ENCODE measurements at places on chromosomes 2 and 18.
A peak's percentile ranks its signal among the peaks of the same experiment; 100 is the strongest.

- no peak for DNase-seq
These were observed 144.5 kb downstream of the LAMA3 start for GRCh38 chr18:23833714-23834113.

DNA sequence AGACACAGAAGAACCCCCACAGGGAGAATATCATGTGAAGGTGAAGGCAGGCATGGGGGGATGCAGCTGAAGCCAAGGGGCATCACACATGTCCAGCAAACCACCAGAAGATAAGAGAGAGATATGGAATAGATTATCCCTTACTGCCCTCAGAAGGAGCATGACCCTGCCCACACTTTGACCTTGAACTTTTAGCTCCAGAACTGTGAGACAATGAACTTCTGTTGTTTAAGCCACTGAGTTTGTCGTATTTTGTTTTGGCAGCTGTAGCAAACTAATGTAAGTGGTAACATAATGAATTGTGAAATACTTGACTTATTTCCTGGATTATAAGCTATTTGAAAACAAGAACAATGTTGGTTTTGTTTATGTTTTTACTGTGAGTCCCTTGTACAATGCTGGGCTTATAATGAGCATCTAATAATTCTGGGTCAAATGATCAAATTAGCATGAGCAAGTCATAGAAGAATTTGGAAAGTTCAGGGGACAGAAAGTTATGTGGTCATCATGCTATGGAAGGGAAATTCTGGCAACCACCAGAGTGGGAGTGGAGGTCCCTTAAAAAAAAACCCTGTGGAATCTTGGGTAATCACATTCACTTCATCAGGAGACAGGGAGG lies 541.0 kb upstream of the KLHL29 start:
- DNase-seq: no peak

- DNase-seq: no peak
These were observed 768.3 kb downstream of the RNF144A start for GRCh38 chr2:7685342-7686015.

- DNase-seq: no peak
These were observed 44.9 kb downstream of the DYSF start for GRCh38 chr2:71498261-71498701.

- no peak for DNase-seq
These were observed 19.6 kb downstream of the NDUFAF7 start for GRCh38 chr2:37250869-37251740.

- no peak for DNase-seq
These were observed 16.2 kb upstream of the SCG2 start for GRCh38 chr2:223618172-223619035.

DNA sequence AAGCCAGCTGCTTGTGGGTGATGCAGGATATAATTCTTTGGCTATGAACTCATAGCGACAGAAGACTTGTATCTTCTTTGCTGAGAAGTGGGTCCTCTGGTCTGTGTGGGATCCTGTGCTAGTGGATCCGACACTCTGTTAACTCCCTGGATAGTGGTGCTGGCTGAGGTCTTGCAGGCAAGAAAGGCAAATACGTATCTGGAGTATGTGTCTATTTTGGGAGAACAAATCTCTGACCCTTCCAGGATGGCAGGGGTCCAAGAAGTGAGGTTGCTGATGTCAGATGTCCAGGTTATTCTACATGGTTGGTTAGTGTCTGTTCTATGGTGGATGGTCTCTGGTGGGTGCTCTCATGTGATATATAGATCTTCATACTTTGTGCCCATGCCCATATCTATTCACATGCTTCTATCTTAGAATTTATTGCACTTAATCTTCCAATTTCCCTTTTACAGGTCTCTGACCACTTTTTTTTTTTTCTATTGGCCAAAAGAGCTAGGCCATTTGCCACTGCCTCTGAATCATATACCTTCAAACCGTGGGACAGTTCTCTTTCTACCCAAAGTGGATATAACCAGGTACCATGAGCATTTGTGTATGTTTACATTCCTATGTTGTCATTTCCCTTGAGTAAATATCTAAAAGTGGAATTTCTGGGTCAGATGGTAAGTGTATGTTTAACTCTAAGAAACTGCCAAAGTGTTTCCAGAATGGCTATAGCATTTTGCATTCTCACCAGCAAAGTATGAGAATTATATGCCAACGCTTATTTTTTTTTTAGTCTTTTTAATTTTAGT lies 45.1 kb upstream of the RBMS1 start:
- no peak for DNase-seq

DNA sequence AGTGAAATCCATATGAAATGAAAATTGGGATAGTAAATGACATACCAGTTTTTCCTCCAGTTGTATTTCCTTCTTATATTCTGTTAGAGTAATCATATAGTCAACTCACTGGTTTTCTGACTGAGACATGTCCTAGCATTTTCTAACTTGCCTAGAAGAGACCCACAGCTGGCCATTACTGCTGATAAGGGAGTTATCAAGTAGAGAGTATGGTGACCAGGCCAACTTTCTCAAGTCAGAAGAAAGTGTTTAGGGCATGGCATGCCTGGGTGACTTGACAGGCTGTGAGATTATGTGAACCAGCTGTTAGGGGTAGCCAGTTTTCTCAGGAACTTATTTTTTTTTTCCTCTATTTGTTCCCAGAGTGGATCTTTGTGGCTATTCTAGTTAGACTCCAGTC lies 81.2 kb downstream of the GPD2 start:
- DNase-seq: no peak

GRCh38 chr2:10287761-10288160 lies 14.9 kb upstream of the HPCAL1 start:
- no peak for DNase-seq

- no peak for DNase-seq
These were observed 92.1 kb downstream of the CDH19 start for GRCh38 chr18:66511792-66512191.

- no peak for DNase-seq
These were observed 4.0 kb upstream of the FAM124B start for GRCh38 chr2:224405841-224406370.

- no peak for DNase-seq
These were observed 1.2 kb downstream of the RAPH1 start for GRCh38 chr2:203533676-203534591.

- no peak for DNase-seq
These were observed 250.4 kb upstream of the DSEL start for GRCh38 chr18:67766930-67767329.

DNA sequence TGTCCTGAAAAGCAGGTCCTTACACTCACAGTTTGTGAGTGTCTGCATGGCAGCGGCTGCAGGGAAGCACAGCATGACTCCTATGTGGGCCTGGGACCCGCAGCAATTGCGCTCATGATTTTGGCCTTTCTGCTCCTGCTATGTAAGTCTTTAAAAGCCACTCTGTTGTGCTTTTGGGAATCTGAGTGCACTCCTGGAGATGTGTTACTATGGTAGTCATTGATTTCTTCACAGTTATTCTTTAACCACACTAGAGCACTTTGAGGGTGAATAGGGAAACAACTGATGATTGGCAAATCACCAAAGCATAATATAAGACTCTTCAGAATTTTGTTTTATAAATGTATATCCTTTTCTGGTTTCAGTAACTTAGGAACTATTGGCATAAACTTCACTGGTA lies 40.9 kb downstream of the DSG2 start:
- no peak for DNase-seq

DNA sequence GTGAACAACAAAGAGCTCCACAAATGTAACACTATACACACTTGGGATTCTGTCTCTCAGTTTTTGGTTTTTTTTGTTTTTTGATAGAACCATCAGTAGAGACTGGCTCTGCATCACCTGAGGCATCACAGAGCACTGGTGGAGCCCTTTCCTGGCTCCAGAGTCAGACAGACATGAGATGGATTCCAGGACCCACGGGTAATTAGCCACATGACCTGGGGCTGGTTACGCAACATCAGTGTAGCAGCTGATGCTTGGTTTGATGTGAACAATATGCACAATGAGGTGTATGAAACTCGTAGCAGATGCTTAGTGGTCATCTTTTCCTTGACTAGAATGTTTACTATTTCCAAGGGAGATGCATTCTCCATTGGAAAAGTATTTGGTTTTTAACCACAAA lies 40.7 kb downstream of the CMPK2 start:
- no peak for DNase-seq

DNA sequence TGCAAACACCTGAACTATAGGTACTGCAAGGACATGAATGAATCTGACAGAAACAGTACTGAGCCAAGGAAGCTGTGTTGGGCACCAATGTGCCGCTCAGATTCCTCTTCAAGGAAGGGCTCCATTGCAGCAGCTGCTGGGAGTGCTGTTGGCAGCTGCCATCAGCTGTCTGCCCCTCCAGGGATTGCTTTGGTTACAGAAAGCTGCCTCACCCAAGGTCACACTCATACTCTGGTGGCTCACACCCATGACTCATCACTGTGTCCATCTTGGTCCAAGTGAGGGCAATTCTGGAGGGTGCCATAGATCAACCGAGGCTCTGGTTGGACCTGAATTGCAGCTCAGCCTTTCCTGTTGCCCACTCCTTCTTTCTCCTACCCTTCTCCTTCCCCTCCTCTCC lies 24.4 kb upstream of the TRPM8 start:
- DNase-seq: no peak

DNA sequence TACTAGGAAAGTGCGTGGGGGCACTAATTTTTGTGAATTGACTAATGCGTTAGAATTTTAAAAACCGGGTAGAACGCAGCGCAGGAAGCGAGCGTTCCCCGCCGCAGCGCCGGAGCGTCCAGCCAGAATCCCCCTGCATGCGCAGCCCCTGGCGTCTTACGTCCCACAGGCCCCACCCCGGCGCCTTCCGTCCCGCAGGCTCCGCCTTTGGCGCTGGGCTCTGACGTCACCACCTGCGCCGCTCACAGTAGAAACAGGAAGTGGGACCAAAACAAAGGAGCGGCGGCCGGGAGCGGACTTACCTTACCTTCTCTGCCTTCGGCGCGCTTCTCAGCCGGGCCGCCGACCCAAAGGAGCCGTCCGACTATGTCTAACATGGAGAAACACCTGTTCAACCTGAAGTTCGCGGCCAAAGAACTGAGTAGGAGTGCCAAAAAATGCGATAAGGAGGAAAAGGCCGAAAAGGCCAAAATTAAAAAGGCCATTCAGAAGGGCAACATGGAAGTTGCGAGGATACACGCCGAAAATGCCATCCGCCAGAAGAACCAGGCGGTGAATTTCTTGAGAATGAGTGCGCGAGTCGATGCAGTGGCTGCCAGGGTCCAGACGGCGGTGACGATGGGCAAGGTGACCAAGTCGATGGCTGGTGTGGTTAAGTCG lies at the start of gene CHMP1B:
Gene CHMP1B, plus strand, starts transcription at position 268 of the 660 bp plus-strand sequence. Its CDS starts 99 bp downstream, at position 367.
- DNase-seq: peak; percentile 97

DNA sequence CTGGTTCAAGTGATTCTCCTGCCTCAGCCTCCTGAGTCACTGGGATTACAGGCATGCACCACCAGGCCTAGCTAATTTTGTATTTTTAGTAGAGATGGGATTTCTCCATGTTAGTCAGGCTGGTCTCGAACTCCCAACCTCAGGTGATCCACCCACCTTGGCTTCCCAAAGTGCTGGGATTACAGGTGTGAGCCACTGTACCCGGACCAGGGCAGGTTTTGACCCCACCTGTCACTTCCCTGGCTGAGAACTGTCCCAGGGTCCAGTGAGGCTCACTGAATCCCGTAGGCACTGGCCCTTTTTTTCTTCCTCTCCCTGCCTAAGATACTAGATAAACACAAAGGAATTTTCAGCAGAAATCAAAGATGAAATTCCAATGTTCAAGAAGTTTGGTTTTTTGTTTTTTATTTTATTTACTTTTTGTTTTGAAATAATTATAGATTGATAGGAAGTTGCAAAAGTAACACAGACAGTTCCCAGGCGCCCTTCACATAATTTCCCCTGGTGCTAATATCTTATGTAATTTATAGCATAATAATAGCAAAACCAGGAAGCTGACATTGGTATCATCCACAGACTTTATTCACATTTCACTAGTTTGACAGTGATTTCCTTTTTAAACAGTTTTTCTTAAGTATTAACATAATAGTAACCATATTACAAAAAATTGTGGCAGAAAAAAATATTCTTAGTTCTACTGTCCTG lies 52.4 kb upstream of the B3GNT7 start:
- no peak for DNase-seq

DNA sequence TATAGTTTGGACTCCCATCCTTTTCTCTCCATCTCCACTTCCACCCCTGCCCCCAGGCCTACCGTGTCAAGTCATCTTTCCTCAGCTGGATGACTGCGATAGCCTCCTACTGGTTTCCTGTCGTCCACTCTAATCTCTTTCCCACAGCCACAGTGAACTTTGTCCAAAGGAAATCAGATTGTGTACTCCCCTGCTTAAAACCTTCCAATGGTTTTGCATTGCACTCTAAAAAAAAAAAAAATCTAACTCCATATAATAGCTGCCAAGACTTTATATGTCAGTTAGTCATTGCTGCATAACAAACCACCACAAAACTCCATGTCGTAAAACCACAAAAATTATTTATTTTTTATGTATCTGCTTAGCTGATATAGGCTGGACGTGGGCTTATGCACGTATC lies 160.2 kb upstream of the CCDC68 start:
- DNase-seq: no peak

DNA sequence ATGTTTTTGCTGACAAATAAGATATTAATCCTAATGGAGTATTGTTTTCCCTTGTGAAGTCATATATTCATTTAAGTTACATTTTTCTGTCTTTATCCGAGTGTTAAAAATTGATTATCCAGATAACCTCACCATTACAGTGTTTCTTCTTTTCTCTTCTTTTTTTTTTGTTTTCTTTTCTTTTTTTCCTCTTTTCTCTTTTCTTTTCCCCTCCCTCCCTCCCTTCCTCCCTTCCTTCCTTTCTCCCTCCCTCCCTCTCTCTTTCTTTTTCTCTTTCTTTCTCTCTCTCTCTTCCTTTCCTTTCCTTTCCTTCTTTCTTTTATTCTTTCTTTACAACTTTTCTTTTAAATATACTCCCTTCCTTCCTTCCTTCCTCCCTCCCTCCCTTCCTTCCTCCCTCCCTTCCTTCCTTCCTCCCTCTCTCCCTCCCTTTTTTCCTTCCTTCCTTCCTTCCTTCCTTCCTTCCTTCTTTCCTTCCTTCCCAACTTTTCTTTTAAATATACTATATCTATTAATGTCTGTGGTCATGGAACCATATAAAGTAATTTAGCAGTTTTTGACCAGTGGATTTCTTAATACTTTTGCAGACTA lies 40.9 kb downstream of the UBE2E3 start:
- DNase-seq: no peak

GRCh38 chr2:27408601-27409320 lies 630 bp downstream of the PPM1G start:
- DNase-seq: no peak

- peak; percentile 9 for DNase-seq
These were observed 925 bp downstream of the SESTD1 start for GRCh38 chr2:179263446-179264367.
